Mammary microvascular endothelial cell (primary cell): ENCODE measurements at places on chromosomes 4 and X. TPM values are rescaled to one million over a fixed set of nuclear protein-coding genes. Genes with fewer than 3 reads are reported as not detected.

The NXF2 gene
- not detected in 2 replicates for total RNA-seq

The GPR82 gene
- total RNA-seq: not detected in 2 replicates

The SPANXA2 gene
- not detected in 2 replicates for total RNA-seq

The SPIN2A gene
- total RNA-seq: 0.33 TPM in 1 of 2 replicates, not detected in the other

The SPATA4 gene
- not detected in 2 replicates for total RNA-seq

The ADH1B gene
- total RNA-seq: not detected in 2 replicates

The COX18 gene
- total RNA-seq: 19.0 and 29.1 TPM in 2 replicates

The CT45A3 gene
- not detected in 2 replicates for total RNA-seq

The IL9R gene
- total RNA-seq: 0.07 TPM in 1 of 2 replicates, not detected in the other

The WNK3 gene
- total RNA-seq: 0.15 and 0.33 TPM in 2 replicates

The PNMA6A gene
- 0.20 and 1.3 TPM in 2 replicates for total RNA-seq

The MAD2L1 gene
- total RNA-seq: 27.3 and 45.0 TPM in 2 replicates

The CXCL3 gene
- total RNA-seq: 0.93 and 4.1 TPM in 2 replicates

The CPZ gene
- total RNA-seq: not detected in 2 replicates

The MAGEA11 gene
- total RNA-seq: not detected in 2 replicates
